Bone marrow (tissue), 2 donors: ENCODE measurements at places on chromosomes 2 and 18.

DNA sequence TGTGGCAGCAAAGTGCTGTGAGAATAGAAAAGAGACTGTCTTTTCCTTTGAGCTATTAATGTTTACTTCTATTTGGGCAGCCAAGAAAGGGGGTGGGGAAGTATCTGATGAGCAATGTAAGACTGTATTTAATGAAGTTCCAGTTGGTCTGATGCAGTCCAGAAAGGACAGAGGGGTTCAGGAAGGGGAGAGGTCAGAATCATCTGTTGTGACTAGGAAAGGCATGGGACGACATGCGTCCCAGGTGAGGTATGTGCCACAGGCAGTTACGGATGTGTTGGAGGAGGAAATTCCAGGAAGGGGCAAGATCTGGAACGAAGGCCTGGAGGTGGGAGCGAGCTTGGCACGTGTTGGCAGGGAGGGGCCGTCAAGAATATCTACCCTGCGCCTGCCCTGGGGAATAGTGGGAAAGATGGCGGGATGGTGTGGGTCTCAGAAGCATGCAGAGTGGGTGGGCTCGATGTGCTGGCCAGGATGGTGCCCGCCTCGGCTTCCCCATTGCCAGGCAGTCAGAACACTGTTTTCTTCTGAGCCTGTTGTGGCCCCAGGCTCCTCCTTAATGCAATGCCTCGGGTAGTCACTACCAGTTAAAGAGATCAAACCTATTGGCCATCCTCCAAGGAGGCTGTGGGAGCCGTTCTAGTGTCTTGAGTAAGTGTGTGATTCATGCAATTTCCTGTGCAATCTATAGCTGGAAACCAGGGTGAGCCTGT lies 57.8 kb upstream of the TXNDC2 start:
- peak; percentile 27 for DNase-seq

GRCh38 chr2:25685741-25686140 lies 12.4 kb upstream of the DTNB start:
- DNase-seq, result no peak

- no peak for DNase-seq
Measured at GRCh38 chr18:74377776-74378175, 62.1 kb downstream of the C18orf63 start.

DNA sequence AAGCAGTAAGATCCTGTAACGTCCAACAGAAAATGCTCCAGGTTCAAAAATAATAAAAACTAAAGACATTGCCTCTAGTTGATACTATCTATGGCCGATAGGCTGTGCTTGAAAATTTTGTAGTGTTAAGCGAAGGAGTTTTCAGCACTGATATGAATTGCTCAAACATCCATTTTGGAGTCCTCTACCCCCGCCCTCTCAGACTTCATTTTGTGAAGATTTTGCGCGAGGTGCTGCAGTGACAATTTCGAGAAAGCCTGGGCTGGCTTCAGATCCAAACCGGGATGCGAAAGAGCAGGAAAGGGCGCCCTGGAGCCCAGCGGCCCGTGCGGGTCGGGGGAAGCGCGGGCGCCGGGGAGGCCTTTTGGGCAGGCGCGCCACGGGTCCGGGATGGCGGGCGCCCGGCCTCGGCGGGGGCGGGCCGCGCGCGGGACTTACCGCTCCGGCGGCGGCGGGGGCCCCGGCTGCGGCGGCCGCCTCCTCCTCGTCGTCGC lies 1.8 kb downstream of the SP3 start:
- DNase-seq, result peak; percentile 93

DNA sequence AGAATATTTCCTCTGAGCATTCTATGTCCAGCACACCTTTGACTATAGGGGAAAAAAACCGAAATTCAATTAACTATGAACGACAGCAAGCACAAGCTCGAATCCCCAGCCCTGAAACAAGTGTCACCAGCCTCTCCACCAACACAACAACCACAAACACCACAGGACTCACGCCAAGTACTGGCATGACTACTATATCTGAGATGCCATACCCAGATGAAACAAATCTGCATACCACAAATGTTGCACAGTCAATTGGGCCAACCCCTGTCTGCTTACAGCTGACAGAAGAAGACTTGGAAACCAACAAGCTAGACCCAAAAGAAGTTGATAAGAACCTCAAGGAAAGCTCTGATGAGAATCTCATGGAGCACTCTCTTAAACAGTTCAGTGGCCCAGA lies 79.4 kb upstream of the FAM117B start:
- no peak for DNase-seq

- no peak for DNase-seq
Measured at GRCh38 chr2:138823666-138824065, 43.5 kb upstream of the NXPH2 start.

DNA sequence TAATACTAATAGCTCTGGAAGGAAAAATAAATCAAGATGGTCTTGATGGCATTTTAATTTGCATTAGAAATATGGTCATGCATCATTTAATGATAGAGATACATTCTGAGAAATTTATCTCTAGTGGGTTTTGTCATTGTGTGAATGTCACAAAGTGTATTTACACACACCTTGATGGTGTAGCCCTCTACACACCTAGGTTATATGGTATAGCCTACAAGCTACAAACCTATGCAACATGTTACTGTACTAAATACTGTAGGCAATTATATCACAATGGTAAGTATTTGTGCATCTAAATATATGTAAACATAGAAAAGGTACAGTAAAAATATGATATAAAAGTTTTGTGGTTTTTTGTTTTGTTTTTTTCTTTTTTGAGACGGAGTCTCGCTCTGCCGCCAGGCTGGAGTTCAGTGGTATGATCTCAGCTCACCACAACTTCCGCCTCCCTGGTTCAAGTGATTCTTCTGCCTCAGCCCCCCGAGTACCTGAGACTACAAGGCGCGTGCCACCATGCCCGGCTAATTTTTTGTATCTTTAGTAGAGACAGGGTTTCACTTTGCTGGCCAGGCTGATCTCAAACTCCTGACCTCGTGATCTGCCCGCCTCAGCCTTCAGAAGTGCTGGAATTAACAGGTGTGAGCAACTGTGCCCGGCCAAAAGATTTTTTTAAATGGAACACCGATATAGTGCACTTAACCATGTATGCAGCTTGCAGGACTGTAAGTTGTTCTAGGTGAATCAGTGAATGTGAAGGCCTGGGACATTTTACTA lies 83.7 kb upstream of the UBXN4 start:
- no peak for DNase-seq

- DNase-seq, result no peak
Measured at GRCh38 chr2:21095178-21095577, 28.6 kb upstream of the TDRD15 start.

DNA sequence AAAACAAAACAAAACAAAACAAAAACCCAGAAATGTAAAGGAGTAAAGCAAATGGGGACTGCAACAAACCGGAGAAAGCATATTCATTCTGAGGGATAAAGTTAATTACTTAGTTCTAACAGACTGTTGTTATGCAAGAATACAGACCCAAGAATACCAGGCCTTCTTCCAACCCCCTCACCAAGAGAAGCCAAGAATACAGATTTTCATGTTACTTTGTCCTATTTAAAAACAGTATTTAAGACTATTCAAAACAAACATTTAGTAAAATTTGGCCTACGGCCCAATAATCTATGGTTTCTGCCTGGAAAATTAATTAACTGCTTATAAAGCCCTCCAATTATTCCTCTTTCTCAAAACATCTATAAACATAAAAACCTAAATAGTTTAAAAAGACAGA lies 91.4 kb downstream of the USP34 start:
- DNase-seq, result no peak

- no peak for DNase-seq
Measured at GRCh38 chr2:38690499-38691420, 24.8 kb downstream of the GALM start.

- no peak for DNase-seq
Measured at GRCh38 chr2:112701052-112701451, 19.8 kb upstream of the NT5DC4 start.

DNA sequence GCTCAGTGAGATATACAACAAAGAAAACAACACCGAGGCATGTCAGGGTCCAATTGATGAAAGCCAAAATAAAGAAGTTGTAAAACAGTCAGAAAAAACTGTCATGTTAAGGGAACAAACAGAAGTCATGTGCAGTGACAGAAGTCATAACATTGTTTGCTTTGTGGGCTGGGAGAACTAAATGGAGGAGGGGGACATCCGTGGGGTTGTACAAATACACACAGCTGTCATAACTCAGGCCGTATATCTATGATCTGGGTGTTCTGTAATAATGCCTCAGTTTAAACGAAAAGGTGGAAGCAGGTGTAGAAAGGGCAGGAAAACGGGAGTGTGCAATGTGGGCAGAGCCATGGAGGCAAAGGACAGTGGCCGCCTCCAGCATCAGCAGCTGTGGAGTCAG lies 27.3 kb downstream of the TIMM21 start:
- no peak for DNase-seq
